CD8-positive, alpha-beta T cell (primary cell): ENCODE measurements at places on chromosomes 3 and 15.

GRCh38 chr15:62138124-62138523, 27.0 kb downstream of the C2CD4B start:
- DNase-seq: no peak

DNA sequence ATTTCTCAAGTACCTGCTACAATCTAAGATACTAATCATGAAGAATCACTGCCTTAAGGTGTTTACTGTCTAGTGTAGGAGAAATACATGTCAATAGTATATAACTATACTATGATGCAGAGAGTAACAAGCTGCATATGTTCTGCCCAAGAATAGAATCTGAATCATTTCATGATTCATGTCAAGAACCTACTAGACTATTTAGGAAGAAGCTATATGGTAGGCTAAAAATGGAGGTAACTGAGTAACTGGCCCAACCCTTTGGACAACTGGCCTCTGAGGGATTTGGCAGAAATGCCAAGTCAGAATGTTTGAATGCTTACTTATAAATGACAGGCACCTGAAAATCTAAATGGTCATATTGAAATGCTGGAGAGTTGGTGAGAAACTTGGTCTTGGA, 59.9 kb upstream of the DGKG start:
- no peak for DNase-seq

DNA sequence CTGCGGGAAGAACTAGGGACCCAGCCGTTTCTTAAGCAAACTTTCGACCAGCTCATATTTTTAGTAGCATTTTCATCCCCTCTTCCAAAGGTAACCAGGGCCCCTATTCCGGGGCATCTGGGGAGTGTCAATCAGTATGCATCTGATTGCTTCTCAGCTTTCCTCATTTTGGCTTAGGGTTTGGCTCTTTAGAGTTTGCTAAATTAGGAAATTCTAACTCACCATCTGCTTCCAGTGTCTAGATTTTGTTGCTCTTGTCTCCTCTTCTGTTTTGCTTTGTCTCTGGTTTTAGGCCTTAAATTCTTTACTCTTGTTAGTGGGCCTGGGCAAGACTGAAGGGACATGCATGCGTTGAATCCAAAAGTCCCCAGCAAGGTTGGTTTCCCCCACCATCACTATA, 9.6 kb upstream of the ABTB1 start:
- peak; percentile 7 for DNase-seq

DNA sequence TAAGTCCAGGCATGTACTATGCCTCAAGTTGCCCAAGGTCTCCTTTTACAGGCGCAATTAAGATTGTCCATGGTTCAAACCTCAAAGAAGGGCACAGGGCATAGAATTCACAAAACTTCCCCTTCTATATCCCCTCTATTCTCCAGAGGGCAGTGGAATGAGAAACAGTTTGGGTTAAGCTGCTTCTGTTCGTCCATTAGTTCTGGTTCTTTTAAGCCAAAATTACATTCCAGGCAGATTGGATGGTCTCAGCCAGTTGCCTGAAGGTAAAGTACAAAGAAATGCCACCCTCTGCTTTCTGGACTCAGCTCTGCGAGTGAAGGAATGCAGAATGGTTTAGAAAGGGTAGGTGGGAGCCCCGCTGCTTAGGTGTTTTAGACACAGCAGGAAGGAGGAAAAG, 200.7 kb downstream of the GREM1 start:
- DNase-seq: no peak

GRCh38 chr15:57503051-57503702, 88.5 kb upstream of the MYZAP start:
- no peak for DNase-seq

DNA sequence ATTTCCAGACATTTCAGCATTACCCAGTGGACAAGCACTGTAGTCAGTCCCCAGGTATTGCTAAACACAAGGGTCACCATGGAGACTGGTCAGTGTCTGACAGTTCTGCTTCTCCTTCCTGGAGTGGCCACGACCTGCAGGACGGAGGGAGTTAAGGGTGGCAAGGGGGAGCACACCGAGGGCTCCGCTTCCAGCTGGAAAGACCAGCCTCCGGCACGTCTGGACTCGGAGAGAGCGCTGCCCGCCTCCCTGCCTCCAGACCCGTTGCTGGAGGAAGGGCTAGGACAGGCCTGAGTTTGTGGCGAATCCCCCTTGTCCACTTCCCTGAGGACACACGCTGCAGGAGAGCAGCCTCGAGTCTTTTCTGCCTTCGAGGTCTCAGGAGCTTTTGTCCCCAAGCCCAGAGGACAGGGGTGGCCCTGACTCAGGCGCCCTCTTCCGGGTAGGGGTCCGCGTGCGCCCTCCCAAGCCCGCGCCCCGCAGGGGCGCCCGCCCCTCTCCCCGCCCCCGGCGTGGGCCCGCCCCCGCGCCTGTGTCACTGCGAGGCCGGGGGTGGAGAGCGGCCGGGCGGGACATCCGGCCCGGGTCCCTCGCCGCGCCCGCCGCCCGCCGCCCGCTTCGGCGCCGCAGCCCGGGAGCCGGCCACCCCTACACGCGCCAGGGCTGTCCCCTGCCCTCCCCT, at the start of gene CHST14:
TSS of gene CHST14 (plus strand) at position 562 of the 682 bp plus-strand sequence. CDS start 230 bp downstream, outside the sequence.
- DNase-seq: peak; percentile 19
